ENCODE measurements at places on chromosomes 4 and X.

GRCh38 chrX:21747558-21747957, 10.4 kb downstream of the SMPX start:
- no peak for DNase-seq

DNA sequence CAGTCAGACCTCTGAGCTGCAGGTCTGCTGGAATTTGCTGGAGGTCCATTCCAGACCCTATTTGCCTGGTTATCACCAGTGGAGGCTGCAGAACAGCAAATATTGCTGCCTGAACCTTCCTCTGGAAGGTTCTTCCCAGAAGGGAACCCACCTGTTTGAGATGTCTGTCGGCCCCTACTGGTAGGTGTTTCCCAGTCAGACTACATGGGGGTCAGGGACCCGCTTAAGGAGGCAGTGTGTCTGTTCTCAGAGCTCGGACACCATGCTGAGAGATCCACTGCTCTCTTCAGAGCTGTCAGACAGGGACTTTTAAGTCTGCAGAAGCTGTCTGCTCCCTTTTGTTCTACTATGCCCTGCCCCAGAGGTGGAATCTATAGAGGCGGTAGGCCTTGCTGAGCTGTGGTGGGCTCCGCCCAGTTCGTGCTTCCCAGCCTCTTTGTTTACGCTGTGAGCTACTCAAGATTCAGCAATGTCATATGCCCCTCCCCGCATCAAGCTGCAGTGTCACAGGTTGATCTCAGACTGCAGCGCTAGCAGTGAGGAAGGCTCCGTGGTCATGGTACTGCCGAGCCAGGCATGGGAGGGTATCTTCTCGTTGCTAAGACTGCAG, 44.1 kb upstream of the KDR start:
- peak; percentile 64 for DNase-seq

DNA sequence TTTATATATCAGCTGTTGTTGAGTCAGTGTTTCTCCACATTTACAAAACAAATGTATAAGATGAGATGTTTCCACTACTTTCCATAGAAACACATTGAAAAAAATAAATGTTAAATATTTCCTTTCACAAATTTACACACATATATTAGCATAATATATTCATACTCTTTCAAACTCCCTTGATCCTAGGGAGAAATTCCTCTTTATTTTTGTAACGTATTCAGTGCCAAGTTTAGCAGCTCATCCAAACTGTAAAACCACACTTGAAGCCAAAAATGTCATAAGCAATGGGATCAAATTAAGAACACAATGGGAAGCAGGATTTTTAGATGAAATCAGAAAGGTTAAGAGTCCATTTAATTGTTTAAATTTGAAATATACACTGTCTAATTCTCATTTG, 381.1 kb upstream of the MAD2L1 start:
- no peak for DNase-seq

DNA sequence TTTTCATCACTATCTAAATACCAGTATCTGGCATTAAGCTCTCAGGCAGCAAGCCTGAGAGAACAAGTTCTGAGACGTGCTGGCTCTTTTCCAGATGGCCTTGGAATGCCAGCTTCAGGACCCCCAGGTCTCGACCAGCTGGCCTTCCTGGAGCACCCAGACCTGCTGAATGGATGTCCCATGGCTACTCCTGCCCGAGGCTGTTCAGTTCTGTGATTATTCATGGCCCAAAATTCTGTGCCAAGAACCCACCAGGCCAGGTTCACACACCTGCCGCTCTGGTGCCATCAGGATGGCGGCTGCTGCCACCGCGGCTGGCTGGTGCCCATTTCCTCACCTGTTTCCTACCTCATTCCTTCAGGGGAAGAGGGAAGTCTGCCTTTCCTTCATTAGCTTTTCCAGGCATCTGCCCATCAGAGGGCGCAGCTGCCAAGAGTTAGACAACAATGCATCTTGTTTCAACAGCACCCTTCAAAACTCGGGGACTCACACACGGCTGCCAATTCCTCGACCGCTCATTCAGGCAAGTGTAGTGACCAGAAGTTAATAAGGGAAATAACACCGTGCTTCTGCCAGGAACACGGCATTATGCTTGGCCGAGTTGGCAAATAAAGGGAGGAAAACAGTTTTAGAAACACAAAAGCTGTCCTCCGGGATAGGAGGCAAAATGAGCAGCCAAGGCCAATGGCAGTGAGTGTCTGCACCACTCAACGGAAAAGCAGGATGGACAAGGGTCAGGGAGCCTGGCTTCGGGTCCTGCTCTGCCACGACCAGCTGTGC, 173.8 kb downstream of the NSUN7 start:
- DNase-seq, result no peak

DNA sequence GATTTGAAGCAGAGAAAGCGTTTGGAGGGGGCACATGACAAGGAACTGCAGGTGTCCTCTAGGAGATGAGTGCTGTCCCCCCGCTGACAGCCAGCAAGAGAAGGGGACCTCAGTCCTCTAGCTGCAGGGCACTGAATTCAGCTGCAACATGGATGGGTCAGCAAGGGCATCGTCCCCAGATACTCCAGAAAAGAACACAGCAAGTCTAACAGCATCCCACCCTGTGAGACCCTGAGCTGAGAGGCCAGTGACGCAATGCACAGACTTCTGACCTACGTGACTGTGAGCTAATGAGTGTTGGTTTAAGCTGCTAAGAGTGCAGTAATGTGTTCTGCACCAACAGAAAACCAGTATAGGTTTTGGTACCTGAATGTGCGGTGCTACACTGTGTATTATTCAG, 11.6 kb upstream of the CENPVL2 start:
- DNase-seq, result peak; percentile 5

DNA sequence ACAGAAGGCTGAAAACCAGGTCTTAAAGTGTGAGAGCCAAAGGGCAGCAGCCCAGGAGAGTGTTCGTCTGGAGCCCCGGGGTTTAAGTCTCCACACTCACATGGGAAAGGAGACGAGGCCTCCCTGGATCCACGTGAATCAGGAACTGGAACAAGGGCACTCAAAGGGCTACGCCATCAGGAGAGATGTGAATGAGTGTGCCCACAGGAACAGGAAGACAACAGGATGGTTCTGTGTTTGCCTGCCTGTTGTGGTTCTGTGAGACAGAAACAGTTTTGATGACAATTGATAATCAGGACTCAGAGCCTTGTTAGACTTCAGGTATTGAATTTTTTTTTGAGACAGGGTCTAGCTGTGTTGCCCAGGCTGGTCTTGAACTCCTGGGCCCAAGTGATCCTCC, 4.9 kb upstream of the CTBP1 start:
- DNase-seq, result no peak

DNA sequence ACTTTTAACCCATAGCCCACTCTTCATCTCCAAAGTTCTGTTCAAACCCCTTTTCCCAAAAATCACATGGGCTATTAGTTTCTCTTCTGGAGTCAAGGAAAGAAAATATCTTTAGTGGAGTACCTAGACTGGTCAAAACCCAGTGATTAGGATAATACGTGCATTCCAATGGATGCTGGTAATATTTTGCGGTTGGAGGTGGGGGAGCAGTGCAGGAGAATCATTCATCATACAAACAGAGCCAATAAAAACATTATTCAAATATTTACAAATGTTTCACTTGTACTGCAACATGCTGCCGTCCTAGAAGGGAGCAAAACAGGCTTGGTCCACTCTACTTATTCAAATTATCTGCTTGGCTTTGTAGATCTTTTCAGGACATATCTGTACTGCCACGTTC, 57.2 kb upstream of the RAB9B start:
- DNase-seq, result no peak

DNA sequence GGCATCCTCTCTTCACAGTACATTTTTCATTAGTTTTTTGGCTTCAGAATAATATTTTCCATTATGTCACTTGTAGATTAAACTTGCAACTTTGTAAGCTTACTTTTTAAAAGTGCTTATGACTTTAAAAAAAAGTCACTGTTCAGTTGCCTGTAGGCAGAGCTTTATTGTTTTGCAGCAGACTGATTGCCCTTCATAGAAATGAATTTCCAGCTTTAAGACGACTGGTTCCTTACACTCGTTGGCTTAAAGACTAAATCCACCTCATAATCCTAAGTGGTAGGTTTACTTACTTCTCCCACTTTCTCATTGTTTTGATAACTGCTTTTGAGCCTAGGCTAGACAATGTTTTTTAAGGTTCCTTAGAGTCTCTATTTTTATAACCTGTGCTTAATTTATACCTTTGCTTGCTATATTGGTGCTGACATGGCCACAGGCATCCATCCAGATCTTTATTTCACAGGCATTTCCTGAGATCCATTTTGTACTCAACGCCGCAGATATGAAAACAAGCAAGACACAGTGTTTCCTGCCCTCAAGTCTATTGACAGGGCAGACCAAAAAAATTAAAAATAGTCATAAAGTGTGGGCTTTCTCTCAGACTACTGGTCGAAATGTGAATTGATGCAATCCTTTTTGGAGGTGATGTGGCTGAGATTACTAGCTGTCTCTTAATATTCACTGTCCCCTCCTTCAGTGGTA, 12.6 kb upstream of the IL13RA2 start:
- no peak for DNase-seq

DNA sequence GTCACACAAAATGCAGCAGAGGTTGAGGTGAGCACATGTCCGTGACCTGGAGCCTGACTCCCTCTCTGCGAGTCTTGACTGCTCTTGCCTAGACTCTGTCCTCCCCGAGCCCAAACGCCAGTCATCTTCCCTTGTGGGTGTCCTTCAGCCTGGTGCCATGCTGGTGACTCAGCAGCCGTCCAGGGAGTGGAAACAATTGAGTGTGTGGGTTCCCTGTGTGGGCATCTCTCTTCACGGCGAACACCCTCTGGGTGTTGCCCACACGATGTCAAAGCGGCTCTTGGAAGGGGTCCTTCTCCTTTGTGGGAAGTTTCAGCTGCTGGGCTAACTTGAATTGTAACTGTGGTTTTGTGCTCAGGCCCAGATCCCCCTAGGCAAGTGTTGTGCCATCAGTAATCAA, 17.5 kb upstream of the MSANTD1 start:
- no peak for DNase-seq

GRCh38 chrX:153598541-153599191, at the start of gene CCNQ:
Gene CCNQ (minus strand): TSS chrX:153599139. CDS start chrX:153599073, 66 bp downstream.
- DNase-seq, result peak; percentile 56

GRCh38 chr4:57113870-57114269, 3.7 kb upstream of the IGFBP7 start:
- no peak for DNase-seq

DNA sequence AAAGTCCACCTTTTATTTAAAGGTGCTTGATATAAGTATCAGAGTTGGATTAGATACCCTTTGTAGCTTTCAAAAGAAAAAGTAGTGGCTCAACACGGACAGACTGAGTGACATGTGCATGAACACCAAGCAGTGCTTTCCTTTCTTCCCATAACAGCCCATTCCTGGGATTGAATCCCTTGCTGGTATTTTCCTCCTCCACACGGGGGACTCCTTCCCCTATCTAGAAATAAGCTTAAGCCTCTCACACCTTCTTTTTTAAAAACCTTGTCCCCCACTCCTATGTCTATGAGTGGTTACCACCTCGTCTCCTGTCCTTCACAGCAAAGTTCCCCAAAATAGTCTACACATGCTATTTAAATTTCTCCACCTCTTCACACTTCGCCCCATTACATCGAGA, 5.1 kb downstream of the AP1S2 start:
- DNase-seq, result no peak

- DNase-seq, result no peak
These were observed 404.0 kb upstream of the F9 start for GRCh38 chrX:139126493-139126892.

DNA sequence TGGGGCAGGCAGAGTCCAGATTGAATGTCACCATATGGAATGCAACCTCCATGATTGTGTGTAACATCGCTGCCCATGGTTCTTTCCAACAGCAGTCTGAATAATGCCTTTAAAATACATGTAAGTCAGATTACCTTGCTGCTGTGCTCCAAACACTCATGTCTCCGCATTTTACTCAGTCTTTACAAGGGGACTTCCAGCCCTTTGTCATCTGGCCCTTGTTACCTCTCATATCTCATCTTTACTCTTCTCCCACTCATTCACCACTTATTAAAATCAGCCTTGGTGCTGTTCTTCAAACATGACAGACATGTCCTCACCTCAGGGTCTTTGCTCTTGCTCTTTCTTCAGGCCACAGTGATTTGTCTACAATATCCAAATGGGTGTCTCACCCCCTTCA, 200.4 kb upstream of the GYPA start:
- DNase-seq, result no peak

- no peak for DNase-seq
These were observed 34.5 kb upstream of the HGFAC start for GRCh38 chr4:3407171-3407771.

GRCh38 chr4:17169699-17170098, 271.3 kb upstream of the LDB2 start:
- no peak for DNase-seq

GRCh38 chr4:176988226-176988625, 195.5 kb upstream of the VEGFC start:
- DNase-seq, result no peak

DNA sequence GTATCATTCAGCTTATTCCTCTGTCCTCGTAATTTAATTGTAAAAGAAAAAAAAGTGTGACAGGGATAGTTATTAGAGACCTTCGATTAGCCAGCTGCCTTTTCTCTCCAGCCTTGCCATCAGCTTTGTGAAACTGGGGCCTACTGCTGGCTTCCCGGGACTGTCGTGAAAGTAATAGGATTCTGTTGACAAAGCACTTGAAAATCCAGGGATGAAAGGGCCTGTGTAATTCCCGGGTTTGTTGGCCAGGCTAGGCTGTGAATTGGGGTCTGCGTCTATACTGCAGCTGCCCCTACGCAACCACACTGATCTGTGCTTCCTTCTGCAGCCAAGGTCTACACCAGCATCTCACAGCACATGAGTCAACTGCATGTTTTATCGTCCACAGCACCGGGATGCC, 120.4 kb upstream of the SCML1 start:
- DNase-seq, result no peak

DNA sequence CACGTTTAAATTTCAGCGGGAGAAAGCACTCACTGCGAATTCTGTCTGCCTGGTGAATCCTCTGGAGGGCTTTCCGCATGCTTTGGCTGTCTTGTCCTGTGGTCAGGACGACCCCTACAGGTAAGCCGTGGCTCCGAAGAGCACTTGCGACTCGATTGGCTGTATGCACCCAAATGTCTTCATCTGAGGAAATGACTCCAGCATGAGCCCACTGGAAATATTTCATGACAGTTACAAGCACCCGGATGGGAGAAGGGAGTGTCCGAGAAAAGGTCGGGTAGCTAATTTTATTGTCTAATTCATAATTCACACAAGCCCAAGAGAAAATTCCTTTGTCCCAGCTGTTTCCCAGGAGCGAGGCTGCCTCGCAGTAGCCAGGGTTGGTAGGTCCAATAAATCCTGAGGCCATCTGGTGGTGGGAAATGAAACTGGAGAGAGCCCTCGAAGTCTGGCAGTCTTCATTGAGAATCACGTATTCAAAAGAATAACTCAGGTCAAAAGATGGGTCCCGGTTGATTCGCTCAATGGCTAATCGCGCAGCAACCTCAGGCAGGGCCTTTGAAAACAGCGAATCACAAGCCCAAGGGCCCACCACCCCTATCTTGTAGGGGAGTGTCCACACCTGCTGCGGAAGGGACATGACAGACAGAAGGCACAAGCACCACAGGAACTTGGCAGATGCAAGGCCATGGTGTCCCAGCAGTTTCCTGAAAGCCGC, 6.6 kb downstream of the GUCY2F start:
- DNase-seq, result peak; percentile 83

GRCh38 chr4:10015140-10015753, 6.0 kb downstream of the SLC2A9 start:
- peak; percentile 63 for DNase-seq
